GF-D8 (cell line): ENCODE measurements at places on chromosomes 7 and 10.

DNA sequence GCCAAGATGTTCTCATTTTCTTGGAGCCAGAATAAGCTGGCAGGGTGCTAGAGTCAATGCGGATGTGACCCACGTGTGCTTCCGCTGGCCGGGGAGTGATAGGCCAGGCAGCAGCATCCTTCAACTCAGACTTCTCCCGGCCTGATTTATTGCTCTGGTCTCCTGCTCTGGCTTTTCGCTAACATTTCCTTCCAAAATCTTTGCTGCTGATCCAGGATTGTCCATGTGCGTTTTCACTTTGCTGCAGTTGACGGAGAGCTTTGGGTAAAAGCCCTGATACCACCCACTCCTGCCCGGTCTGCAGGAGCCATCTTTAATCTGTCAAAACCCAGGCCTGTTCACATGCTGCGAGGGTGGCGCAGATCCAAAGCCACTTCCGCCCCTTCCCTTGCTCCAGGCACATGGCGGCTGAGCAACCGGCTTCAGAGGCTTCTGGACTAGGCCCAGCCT lies 106.8 kb downstream of the CYP26A1 start:
- no peak for DNase-seq

- DNase-seq: no peak
Observed at GRCh38 chr10:116271593-116272439, 1.2 kb downstream of the GFRA1 start.

DNA sequence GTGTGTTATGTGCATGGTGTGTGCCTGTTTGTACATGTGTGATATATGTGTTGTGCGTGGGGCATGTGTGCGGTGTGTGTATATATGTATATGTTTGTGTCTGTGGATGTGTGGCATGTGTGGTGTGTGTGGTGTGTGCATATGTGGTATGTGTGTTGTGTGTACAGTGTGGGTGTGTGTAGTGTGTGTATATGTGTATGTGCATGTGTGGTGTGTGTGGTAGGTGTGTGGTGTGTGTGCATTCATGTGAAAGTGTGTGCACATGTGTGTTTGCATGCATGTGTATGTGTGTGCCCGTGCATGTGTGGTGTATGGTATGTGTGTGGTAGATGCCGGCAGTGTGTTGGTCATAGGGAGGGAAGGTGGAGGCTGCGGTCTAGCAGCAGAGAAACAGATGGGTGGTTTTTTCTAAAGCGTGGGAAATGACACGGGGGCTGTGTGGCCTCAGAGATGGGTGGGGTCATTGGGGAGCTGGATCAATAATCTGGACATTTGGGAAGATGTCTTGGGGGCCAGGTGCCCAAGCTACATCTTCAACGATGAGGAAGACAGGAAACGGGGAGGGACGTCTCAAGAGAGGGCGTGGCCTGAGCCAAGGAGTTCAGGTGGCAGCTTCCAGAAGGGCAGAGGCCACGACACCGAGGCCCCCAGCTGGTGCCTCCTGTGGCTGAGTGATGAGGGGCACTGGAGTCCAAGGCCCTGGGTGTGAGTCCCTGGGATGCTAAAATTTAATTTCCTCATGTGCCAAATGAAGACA lies 481.3 kb downstream of the DNAJB6 start:
- no peak for DNase-seq

DNA sequence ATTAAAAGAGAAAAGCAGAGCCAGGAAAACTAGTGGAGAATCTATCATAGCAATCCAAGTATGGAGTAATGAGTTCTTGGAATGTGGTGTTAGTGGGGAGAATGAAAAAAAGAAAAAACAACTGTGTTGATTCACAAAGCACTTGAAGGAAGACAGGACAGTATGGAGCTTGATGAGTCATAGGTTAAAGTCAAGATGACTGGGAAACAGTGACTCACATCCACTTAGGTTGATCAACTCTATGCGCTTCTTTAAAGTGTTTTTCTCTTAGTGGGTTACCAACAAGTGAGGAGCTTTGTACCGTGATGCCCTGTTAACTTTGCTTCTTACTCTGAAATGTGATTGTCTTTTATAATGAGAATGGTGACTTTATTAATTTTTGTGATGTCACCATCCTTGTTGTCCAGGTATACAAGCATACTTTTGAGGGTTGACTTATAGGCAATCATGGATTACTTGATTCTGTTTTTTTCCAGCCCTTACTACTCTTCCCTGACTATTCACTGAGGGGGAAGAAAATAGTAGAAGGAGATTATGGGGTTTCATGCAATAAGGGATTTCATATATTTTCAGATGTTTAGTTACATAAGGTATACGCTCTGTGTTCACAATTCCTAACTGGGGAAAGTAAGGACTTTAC lies 32.1 kb upstream of the MDFIC start:
- DNase-seq: no peak

- no peak for DNase-seq
Observed at GRCh38 chr7:22823142-22823497, 471 bp upstream of the TOMM7 start.

DNA sequence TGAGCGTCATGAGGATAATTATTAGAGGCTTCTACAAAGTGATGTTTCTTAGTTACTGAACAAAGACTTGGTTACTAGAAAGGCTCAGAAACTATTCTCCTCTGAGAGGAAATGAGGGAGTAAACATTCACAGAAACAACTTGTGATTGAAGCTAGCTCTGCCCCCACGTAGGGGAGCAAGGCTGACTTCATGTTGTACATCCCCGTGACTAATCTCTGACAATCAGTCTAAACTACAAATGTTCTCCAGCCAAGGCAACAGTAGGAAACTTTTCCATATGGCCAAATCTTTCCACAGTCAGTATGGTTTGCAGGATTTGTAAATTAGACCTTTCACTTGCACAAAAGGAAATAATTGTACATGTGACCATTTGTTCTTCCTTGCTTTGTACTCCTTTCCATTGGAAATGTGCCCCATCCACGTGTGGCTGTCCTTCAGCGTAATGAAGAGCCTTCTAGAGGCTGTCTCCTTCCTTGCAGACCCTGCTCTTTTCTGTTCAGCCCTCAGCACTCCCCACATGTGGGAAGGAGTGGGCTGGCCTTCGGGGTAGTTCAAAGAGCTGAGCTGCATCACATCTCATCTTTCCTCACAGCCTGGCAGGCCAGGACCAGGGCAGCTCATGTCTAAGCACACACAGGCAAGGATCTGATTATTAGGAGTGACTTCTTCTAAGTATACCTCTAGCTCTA lies 93.5 kb downstream of the PCGF5 start:
- DNase-seq: no peak

DNA sequence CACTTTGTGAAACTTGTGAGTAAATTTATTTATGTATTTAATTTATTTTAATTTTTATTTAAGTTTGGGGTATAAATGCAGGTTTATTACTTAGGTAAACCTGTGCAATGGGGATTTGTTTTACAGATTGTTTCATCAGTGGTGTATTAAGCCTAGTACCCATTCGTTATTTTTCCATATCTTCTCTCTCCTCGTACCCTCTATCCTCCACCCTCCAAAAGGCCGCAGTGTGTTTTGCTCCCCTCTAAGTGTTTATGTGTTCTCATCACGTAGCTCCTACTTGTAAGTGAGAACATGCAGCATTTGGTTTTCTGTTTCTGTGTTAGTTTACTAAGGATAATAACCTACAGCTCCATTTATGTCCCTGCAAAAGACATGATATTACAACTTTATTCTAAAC lies 145.4 kb upstream of the SMIM30 start:
- DNase-seq: no peak

GRCh38 chr7:151060416-151061212 lies 1.2 kb downstream of the SLC4A2 start:
- DNase-seq: no peak

GRCh38 chr10:21172930-21173801 lies 276.1 kb upstream of the NEBL start:
- DNase-seq: no peak

DNA sequence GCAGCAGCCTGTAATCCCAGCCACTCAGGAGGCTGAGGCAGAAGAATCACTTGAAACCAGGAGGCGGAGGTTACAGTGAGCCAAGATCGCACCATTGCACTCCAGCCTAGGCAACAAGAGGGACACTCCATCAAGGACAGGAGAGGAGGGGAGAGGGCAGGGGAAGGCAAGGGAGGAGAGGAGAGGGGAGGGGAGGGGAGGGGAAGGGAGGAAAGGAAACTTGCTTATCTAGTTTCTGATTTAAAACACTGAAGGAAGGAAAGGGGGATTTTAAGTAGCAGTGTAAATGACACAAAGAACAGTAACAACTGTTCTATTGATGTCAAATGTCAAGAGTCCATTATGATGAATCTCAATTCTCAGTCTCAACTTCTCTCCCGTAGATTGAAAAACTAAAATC lies 43.7 kb downstream of the SRPK2 start:
- no peak for DNase-seq

GRCh38 chr7:146494952-146495596 lies 378.5 kb downstream of the CNTNAP2 start:
- DNase-seq: no peak

- DNase-seq: no peak
Observed at GRCh38 chr7:18495412-18496340, at the start of gene HDAC9. Gene HDAC9 (plus strand): TSS chr7:18495749. CDS start chr7:18496303, 554 bp downstream.

- DNase-seq: no peak
Observed at GRCh38 chr10:32985775-32986350, 27.8 kb upstream of the ITGB1 start.

DNA sequence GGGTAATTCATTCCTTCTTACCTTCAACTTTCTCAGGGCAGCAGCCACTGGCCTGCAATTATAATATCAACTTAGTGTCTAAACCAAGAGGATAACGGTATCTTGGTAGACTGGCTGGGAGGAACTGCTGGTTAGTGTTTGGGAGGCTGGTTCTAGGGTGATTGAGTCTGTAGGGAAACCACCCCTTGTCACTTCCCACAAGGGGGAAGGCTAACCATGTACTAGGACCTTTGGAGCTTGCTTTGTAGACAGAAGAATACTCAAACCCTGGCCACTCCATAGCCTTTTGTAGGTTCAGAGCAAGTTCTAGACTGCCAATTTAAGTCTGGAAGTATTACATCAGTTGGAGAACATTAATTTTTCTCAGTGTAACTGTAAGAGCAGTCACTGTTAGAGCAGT lies 51.3 kb downstream of the NHLRC2 start:
- DNase-seq: no peak

- no peak for DNase-seq
Observed at GRCh38 chr7:98418636-98419315, 17.9 kb upstream of the BAIAP2L1 start.
